ENCODE measurements at places on chromosomes 7 and 10. TPM values are rescaled to one million over a fixed set of nuclear protein-coding genes. Genes with fewer than 3 reads are reported as not detected.

PHYHIPL gene
- not detected for total RNA-seq

OAT gene
- 104 TPM for total RNA-seq

TMEM229A gene
- total RNA-seq: not detected

MSS51 gene
- total RNA-seq: 1.2 TPM

- ATAC-seq: no peak
Observed at GRCh38 chr7:8490391-8491045, 57.1 kb downstream of the NXPH1 start.

DNA sequence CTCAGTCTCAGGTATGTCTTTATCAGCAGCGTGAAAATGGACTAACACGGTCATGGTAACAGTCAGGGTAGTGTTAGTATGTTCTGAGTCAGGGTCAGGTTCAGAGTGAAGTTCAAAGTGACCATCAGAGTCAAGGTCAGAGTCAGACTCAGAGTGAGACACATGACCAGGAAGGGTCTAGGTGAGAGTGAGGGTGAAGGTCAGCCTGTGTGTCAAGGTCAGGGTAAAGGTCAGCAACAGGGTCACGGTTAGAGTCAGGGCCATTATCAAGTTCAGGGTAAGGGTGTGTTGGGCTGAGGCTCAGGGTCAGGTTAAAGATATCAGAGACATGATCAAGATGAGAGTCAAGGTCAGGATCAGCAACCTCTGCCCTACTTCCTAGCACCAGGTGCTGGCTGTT is 4.0 kb downstream of the MRPS24 start:
- ATAC-seq: peak; percentile 4

DNA sequence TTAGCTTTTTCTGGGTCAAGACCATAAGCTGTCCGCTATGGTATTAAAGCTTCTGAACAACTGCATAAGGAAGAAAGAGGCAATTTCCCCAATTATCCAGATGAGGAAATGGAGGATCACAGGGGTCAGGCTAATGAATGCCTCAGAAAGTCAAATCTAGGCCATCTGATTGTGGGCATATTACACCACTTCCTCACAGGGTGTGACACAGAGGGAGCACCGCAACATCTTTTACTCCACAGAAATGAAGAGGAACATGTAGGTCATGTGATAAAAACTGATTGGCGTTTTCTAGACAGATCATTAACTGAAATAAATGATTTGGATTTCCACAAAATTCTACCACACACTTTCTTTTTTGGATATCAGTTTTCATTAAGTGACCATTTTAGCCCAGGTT is 384.4 kb downstream of the PARD3 start:
- no peak for ATAC-seq

GRCh38 chr10:124138195-124138882 is 44.9 kb upstream of the CHST15 start:
- no peak for ATAC-seq

- ATAC-seq: no peak
Observed at GRCh38 chr10:88374392-88375175, 208.5 kb downstream of the RNLS start.

- no peak for ATAC-seq
Observed at GRCh38 chr10:46291817-46292572, 5.2 kb downstream of the ANTXRL start.

DNA sequence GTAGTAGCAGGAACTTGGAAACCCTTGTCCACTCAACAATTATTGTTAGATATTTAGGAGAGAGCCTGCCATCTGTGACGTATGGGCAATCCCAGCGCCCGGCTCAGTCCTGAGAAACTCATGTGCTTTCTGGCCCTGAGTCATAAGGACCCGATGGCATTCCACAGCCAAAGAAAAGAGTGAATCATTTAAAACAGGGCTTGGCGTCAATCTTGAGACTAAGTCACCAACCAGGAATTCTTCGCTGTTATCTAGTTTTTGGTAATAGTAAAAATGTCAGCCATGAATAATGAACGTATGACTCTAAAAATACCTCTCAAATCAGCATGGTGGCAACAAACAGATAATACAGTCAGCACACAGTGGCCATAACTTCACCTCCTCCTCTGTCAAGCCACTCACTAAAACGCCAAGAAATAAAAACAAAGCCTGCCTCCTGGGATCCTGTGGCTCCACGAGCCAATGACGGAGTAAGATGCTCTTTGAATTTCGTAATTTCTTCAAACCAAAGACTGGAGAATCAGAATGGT is 140.8 kb downstream of the ADAM12 start:
- ATAC-seq: peak; percentile 58
